ENCODE measurements at places on chromosomes 6 and 20. TPM values are rescaled to one million over a fixed set of nuclear protein-coding genes. Genes with fewer than 3 reads are reported as not detected.

The LHFPL5 gene
- total RNA-seq, result not detected

The PAK5 gene
- not detected for total RNA-seq

The TMEM244 gene
- total RNA-seq, result not detected

GRCh38 chr6:111248789-111249188 is 161.5 kb downstream of the SLC16A10 start:
- H3K27ac ChIP-seq, result no peak overlapping the region
- no peaks in the 10 kb centered on the region for H3K36me3 ChIP-seq
- no peak overlapping the region for H3K4me3 ChIP-seq
- H3K4me1 ChIP-seq, result no peaks in the 10 kb centered on the region
- no peak for DNase-seq
- H3K27me3 ChIP-seq, result peaks cover 8% of the 10 kb centered on the region

- H3K27me3 ChIP-seq, result no peaks in the 10 kb centered on the region
- H3K27ac ChIP-seq, result no peak overlapping the region
- H3K36me3 ChIP-seq, result no peaks in the 10 kb centered on the region
- no peak for DNase-seq
- H3K4me1 ChIP-seq, result no peaks in the 10 kb centered on the region
These were observed 144.0 kb downstream of the THBS2 start for GRCh38 chr6:169109411-169110220.

GRCh38 chr20:9514461-9515213 is at the start of gene LAMP5:
Gene LAMP5, plus strand, starts transcription at chr20:9514590. Its CDS starts 263 bp downstream, at chr20:9514853.
- no peaks in the 10 kb centered on the region for H3K36me3 ChIP-seq
- H3K27me3 ChIP-seq, result peaks cover 32% of the 10 kb centered on the region
- DNase-seq, result no peak
- H3K4me1 ChIP-seq, result peaks cover 5% of the 10 kb centered on the region

- peaks cover 2% of the 10 kb centered on the region for H3K27me3 ChIP-seq
- no peaks in the 10 kb centered on the region for H3K4me1 ChIP-seq
- no peaks in the 10 kb centered on the region for H3K36me3 ChIP-seq
- no peak for DNase-seq
- H3K4me3 ChIP-seq, result no peak overlapping the region
- no peak overlapping the region for H3K27ac ChIP-seq
These were observed 80.2 kb downstream of the C6orf118 start for GRCh38 chr6:165229216-165229615.

GRCh38 chr6:23454080-23454976 is 671.7 kb upstream of the NRSN1 start:
- H3K36me3 ChIP-seq, result no peaks in the 10 kb centered on the region
- no peak overlapping the region for H3K27ac ChIP-seq
- no peaks in the 10 kb centered on the region for H3K27me3 ChIP-seq
- no peaks in the 10 kb centered on the region for H3K4me1 ChIP-seq
- DNase-seq, result peak; percentile 4
- no peak overlapping the region for H3K4me3 ChIP-seq

GRCh38 chr20:45373353-45374100 is 4.6 kb downstream of the TP53TG5 start:
- H3K27ac ChIP-seq, result peak overlapping the region; percentile 59
- peak; percentile 75 for DNase-seq
- H3K36me3 ChIP-seq, result no peaks in the 10 kb centered on the region
- H3K4me3 ChIP-seq, result peak overlapping the region; percentile 46

DNA sequence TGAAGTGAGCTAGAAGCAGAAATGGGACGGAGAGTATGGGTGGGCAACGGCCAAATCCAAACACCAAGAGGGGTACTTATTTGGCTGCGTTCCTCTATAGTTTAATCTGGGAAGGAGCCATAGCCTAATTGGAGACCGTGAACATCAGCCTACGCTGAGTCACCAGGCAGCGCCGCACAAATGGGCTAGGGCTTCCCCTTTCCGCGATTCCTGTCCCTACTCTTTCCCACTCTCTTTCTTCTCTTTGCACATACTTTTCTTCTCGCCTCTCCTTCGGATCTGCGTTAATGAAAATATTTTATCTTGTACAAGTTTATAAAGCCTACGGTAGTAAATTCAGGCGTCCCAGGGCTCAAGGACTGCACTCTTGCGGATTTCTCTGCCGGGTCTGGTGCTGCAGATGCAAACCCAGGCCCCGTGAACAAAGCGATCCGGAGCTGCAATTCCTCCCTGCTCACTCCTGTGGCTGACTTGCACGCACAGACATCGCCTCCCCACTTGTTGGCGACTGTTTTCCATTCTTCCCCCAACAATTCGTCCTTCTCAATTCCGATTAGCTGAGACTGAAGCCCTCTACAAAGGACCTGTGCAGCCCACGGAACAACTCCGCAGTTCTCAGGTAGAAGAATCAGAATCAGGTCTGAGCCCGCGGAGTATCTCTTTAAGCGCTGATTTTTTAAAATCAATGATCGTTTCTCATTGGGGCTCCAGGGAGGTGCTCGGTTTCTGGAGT is 4.2 kb upstream of the TBX18 start:
- peaks cover 19% of the 10 kb centered on the region for H3K27me3 ChIP-seq
- H3K36me3 ChIP-seq, result no peaks in the 10 kb centered on the region
- no peak for DNase-seq
- H3K27ac ChIP-seq, result no peak overlapping the region
- H3K4me1 ChIP-seq, result peaks cover 6% of the 10 kb centered on the region

Data from Panc1 (cell line).